ENCODE measurements at places on chromosomes 5 and 9.

- DNase-seq: peak; percentile 92
Observed at GRCh38 chr5:76733049-76733417, 17.1 kb downstream of the F2R start.

GRCh38 chr5:139637438-139638089 lies 10.6 kb upstream of the CXXC5 start:
- DNase-seq: no peak

GRCh38 chr9:136043441-136043991 lies 51.6 kb downstream of the NACC2 start:
- no peak for DNase-seq

DNA sequence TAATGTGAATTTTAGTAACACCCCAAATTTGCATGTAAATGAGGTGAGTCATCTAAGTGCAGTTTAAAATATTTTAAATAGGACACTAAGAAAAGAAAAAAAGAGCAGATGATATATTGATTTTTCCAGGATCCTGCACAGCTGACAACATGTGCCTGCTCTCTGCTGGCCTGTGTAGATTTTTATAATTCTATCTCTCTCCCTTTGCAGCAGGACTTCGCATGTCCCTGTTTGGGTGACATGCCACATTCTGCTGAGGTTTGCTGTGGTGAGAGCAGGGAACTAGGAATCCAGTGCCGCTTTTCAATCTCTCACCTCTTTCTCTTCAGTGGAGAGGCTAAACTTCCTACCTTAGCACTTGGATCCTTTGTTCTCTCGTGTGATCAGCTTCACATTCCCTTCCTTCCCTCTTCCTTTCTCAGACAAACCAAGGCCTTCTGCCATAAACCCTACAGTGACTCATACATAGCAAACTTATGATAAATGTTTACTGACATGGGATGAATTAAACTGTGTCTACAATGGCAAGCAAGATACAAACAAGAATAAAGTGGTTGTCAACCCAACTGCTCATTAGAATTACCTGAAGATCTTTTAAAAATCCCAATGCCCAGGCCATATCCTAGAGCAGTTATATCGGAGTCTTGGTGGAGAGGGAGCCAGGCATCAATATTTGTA lies 198.8 kb upstream of the EFNA5 start:
- no peak for DNase-seq

DNA sequence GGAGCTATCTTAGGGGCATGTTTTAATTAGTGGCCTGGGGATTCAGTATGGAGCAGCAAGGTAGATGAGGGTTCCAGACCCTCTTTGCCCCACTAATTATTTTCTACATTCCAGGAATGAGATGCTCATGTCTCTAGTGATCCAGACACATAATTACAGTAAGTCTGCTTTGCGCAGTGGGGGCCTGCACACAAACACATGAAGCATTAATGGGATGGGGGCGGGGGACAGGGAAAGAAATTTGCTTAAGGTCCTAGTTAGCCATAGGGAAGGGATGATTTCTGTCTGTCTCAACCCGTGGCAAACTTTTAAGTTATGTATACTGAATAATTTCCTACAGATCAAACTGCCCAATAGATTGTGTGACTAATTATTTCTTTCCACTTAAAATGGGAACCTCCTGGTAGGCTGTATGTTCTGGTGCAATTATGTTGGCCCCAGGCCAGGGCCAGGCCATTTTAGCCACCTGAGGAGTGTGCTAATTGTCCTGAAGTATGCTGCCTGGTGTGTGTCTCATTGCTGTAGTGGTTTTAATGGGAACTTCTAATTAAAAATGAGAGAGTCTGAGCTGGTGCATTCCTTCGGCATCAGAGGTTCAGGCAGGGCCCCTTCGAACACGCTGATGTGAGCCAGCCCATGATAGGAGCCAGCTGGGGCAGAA lies 134.4 kb downstream of the PTTG1 start:
- no peak for DNase-seq

DNA sequence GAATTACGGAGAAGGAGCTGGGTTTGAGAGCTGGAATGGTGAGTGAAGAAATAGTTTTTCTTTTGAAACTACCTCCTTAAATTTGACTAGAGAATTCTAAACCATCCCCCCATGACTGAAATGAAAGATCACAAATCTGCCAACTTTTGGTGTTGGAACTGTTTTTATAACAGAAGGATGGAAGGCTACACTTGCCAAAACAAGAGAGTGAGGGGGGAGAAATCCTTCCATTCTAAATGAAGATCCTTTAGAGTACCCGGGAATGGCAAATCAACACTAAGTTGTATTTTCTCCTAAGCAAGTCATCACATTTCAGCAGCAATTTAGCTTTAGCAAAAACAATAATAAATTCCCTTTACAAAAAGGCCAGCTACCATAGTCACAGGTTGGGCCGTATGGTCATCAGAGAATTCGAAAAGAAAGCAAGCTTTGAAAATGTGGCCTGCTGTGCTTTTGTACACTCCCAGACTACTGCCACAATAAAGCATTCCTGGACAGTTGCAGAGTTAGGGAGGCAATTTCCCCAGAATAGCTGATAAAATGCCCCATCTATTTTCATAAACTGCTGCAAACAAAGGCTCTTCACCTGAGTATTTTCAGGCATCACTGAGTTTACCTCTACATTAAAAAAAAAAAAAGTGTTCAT lies 25.0 kb upstream of the FREM1 start:
- DNase-seq: no peak

- no peak for DNase-seq
Observed at GRCh38 chr5:168434746-168435321, 51.4 kb upstream of the RARS1 start.

DNA sequence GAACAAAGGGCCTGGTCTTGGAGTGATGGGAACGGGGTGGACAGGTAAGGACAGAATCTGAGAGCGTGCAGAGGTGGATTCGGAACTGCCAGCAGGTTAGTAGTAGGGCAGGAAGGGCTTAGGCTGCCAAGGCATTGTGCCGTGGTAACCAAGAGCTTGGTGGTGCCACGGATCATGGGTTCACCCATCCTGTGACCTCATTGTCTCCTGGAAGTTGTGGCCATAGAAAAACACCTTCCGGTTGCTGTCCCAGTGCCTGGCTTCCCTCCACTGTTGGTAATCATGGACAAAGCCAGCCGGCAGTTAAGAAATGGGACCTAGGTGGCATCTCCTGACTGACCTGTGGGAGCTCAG lies 42.5 kb upstream of the CFAP157 start:
- DNase-seq: no peak

DNA sequence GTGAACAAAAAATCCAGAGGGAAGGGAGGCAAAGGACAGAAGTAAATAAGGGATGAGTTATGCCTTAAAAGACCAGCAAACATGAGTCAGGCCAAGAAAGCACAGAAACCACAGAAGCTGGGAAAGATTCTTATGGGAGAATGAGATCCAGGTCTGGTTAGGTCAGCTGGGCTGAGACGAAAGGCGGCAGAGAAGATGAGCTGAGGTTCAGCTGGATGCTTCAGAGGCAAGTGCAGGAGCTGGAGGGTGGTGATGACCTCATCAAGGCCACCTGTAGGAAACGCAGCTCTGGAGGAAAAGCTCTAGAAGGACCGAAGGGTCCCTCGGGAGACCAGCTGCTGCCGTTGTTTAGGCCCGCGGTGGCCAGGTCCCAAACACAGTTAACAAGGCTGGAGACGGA lies 152.0 kb downstream of the MYO10 start:
- no peak for DNase-seq

DNA sequence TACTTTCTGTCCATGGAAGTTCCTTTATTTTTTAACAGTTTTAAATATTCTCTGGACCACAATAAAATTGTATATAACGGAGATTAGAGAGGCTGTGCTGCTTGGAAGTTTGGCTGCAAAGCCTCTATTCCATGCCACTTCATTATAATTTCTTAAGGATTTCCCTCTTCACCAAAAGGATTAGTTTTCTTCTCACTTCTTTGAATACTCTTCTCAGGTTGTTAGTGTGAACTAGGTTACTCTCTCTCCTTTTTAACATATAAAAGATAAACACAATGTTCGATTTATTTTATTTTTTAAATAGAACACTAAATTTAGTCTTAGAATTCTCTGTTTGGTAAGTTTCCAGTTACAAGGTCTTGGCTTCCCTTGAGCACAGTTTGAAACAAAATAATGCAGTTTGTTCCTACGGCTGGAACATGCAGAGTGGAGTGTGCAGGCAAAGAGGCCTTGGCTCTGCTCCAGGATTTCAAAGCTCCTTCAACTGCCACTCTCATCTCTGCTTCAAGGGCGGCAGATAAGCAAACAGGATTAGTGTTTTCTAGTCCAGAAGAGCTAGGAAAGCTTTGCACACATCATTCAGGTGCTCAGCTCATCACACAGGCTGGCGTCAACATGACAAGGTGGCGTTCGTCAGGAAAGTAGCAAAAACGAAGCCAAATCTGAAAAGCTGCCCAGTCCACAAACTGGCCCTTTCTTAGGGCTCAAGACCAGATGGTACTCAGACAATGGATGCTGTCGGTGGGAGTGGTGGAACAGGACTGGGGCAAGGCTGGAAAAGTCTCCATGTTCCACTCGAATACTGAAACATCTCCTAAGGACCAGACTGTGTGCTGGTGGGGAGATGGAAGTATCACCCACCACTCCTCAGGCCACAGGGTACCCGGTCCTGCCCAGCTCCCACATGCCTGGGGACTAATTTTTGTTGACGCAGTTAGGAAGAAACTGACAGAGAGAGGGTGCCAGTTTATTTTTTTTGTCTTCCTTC lies 286.6 kb downstream of the CRB2 start:
- no peak for DNase-seq

GRCh38 chr9:95132366-95133324 lies 184.9 kb downstream of the FANCC start:
- no peak for DNase-seq

GRCh38 chr5:158802941-158803341 lies 296.8 kb downstream of the EBF1 start:
- DNase-seq: no peak

- DNase-seq: no peak
Observed at GRCh38 chr9:8605096-8605495, 805.5 kb upstream of the DMAC1 start.

DNA sequence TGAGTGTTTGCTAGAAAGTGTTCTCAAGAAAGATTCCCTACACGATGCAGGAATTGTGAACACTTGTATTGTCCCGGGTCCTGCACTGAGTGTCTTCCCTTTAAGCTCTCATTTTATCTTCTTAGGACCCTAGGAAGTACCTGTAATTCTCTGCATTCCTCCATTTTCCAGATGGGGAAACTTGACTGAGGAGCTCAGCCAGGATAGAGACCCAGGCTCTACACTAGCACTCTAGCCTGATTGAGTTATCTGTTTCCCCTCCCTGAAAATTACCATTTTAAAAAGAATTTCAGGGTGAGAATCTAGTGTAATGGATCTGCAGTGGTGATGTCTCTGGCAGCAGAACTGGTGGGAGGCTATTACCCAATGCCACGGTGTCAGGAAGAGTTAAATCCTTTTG lies 453.9 kb downstream of the KDM4C start:
- no peak for DNase-seq

DNA sequence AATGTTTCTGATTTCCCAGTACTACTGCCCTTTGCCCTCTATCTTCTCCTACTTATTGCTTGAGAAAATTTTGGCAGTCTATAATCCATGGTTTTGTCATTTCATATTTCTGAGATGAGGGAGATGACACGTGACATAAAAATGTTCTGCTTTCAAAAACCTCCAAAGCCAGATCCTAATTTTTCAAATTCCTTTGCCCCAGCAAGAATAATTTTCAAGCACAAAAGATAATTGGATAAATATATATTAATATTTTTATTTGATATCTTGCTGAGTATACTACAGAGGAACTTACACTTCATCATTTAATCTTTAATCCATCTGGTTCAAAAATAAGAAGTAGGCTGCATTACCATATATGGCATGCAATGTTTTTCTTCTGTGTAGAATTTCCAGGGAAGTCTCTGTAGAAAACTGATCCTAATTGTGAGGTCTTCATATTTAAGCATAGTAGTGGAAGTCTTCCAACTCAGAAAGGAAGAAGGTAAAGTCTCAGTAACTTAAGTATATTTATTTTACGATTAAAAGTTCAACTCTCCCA lies 1738.8 kb downstream of the EFNA5 start:
- no peak for DNase-seq

GRCh38 chr9:97740848-97741821 lies 44.0 kb upstream of the XPA start:
- peak; percentile 17 for DNase-seq

DNA sequence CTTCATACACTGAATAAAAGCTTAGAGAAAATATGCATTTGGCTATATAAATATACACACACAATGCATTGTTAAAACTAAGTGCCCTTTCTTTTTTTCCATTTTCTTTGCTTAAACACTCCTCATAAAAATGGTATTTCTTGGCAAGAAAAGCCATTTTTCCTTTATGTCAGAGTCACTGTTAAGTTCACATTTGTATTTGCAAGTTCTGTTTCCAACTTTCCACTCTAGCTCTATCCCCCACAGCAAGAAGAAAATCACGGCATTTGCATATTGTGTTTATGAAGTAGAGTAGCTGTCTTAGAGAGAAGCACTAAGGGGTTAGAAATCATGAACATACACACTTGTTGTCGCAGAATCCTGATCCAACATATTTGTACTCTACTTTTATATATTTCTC lies 662.1 kb upstream of the MEF2C start:
- no peak for DNase-seq

- peak; percentile 58 for DNase-seq
Observed at GRCh38 chr9:114321759-114322158, 1.1 kb upstream of the ORM1 start.

GRCh38 chr9:114098021-114098935 lies 814 bp downstream of the KIF12 start:
- no peak for DNase-seq

DNA sequence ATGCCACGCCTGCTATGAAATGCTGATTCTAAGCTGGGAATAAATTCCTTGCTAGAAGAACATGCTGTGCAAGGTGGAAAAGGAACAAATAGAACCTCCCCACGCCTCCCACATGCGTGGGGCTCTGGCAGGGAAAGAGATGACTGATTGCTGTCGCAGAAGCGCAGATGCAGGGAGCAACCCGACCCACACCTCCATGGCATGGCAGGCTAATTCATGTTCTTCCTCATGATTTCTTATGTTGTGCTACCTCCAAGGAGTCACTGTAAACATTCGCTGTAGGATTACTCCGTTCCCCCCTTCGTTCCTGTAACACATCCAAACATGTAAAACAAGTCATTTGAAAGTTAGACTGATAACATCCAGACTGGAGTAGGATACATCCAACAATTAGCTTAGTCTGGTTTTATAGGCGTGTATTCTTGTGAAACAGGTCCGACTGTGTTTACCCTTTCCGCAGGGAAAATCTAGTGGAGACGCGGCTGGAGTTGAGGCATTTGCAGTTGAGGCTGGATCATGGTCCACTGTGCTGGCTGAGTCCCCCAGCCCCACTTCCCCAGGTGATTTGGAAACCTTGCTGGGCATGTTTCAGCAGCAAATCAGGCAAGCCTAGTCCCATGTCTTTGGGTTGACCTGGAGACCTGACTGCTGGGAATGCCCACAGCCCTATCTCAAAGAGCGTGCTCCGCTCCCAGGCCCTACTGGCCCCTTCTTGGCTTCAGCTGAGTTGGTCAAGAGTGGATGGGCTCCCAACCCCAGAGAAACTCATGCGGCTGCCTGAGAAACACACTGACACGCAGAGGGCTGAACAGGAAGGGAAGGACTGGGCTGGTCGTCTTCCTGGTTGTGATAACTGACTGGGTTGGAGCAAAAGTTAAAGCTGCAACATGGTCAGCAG lies 24.8 kb upstream of the ANKRD33B start:
- DNase-seq: no peak

Measured in activated CD4-positive, alpha-beta T cell treated with anti-CD3 and anti-CD28 coated beads, Interleukin-2, Interleukin-4, amounts not matched to agents 100 ng/mL and 50 ng/mL, durations not matched to agents 16 hours and 8 hours (primary cell).